ENCODE measurements at places on chromosomes 11 and 22.

DNA sequence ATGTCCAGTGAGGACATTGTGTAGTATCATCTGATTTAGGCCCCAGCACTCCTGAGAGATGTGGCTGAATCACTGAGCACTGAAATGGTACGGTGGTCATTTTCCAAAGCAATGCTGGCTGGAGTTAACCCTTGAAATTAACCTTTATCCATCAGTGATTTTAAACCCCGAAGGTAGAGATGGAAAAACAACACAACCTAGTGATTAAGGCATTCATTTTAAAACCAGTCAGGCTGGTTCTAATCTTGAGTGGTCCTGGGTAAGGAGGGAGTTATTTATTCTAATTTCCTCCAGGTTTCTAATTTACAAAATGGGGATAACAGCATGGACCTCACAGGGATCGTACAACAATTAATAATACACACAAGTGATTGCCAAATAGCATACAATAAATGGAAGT lies 6.6 kb upstream of the CSNK2A3 start:
- no peak for DNase-seq

DNA sequence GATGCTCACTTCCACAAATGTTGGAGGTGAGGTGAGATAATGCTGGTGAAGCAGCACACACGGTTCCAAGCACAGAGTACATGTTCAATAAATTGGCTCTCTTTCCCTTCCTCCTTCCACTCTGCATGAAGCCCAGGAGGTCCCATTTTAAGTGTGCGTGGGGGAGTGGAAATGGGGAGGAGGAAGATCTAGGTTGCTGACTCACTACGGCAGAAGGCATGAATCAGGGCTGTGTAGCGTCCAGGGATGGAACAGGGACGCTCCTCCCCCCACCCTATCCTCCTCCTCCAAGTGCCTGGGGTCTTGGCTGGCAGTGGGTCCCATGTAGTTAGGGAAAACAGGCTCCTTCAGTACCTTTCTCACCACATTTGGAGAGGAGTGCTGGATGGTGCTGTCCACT lies 44.2 kb downstream of the TRIM66 start:
- no peak for DNase-seq

- DNase-seq: peak; percentile 49
These were observed 78.6 kb upstream of the TP53AIP1 start for GRCh38 chr11:129021295-129021694.

GRCh38 chr11:43785318-43785717 lies 95.3 kb upstream of the ALKBH3 start:
- no peak for DNase-seq

- DNase-seq: no peak
These were observed 19.7 kb downstream of the SVIP start for GRCh38 chr11:22809893-22810292.

GRCh38 chr11:111559800-111560464 lies 19.4 kb downstream of the LAYN start:
- no peak for DNase-seq

DNA sequence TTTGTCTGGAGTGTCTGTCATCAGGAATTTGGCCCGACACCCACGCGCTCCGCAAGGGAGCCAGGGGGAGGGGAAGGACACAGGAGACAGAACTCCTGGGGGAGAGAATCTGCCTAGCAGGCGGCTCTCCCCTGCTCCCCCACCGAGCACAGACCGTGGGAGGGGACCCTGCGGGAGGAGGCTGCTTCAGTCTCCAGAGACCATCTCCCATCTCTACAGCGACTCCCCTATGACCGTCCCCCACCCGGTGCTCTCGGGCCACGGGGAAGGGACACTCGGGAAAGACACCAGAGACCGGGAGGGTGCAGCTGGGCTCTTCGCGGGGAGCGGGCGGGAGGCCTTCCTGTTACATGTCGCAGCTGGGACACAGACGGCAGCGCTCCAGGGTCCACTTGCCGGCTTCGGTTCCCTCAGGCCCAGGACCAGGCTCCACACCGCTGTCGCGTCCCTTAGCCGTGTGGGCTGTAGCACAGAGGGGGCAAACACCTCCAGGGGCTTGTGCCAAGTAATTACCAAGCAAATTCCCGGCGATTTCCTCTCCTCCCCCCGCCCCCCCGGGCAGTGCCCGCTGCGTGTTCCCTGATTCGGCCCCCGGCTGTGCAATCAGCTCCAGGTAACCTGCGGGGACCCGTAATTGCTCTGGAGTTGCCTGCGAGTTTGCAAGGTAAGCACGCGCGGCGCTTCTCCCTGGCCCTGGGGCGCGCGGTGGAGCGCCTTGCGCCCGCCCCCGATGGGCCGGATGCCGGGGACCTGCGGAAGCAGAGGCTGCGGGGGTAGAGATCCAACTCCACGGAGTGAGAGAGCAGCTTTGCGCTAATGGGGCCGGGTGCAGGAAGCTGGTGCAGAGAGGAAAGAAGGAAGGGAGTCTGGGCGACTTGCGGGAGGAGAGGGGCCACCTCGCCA lies 155.1 kb upstream of the CADM1 start:
- DNase-seq: no peak

DNA sequence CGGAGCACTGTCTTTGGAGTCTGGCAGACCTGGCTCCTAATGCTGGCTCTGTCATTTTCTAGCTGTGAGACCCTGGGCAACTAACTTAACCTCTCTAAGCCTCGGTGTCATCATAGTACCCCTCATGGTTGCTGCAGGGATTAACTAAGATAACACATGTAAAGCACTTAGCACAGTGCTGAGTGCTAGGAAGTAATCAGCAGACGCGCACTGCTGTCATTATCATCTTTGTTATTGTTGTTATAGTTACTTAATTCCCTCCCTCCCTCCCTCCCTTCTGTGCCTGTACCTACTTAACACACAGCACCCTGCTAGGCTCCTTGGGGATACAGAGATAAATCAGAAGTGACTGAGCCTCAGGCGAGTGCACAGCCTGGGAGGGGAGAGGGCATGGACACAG lies 104.7 kb upstream of the PITPNB start:
- no peak for DNase-seq

DNA sequence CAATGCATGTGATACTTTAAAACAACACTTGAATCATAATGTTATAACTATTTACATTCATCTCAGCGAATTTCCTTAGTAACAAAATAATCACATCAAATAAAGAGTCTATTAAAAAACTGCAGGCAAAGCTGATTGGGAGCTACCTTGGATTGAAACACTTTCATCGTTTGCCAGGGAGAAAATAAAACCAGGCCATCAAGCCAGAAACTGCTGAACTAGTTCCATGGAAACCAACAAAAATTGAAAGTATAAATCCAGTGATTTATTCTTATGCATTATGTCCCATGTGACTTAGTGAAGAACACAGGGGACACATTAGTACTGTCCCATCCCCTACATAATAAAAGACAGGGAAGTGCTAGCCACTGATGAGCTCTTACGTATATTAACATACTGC lies 21.7 kb downstream of the SLC35F2 start:
- no peak for DNase-seq

DNA sequence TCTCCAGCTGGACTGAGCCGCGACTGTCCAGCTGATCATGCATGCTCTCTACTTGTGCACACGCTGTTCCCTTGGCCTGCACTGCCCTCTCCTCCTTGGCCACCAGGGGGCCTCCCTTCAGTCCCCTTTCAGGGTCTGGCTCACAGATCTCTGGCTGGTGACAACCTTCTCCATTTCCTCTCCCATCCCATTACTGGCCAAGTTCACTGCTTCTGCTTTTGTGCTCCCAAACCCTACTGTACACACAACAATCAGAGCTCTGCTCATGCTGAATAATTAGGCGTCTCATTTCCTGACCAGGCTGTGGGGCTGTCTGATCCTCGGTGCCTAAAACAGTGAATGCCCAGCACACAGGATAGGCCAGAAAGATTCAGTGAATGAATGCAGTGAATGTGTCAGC lies 224.0 kb upstream of the NARS2 start:
- DNase-seq: peak; percentile 71

- DNase-seq: no peak
These were observed 7.8 kb downstream of the DCPS start for GRCh38 chr11:126311401-126312291.

- no peak for DNase-seq
These were observed 48.3 kb upstream of the AMOTL1 start for GRCh38 chr11:94719876-94720275.

GRCh38 chr11:1478544-1478943 lies 8.0 kb downstream of the MOB2 start:
- DNase-seq: no peak
